ENCODE measurements at places on chromosomes 1 and 21.

DNA sequence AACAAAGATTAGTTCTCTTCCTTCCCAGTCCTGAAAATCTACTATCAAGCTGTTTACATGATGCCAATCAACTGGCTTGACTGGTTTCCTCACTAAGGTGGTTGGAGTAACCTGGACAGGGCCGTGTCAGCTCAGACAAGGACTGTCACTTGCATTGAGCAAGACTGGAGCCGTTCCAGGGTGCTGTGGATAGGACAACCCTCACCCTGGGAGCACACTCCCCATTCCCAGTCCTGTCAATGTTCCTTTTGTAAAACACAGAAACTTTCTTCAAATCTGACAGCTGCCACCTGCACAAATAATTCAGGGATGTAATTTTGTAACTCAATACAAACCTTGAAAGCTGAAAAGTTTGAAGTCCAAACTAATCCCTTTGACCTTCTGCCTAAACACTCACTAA is 31.4 kb downstream of the PLPP3 start:
- no peak for DNase-seq

DNA sequence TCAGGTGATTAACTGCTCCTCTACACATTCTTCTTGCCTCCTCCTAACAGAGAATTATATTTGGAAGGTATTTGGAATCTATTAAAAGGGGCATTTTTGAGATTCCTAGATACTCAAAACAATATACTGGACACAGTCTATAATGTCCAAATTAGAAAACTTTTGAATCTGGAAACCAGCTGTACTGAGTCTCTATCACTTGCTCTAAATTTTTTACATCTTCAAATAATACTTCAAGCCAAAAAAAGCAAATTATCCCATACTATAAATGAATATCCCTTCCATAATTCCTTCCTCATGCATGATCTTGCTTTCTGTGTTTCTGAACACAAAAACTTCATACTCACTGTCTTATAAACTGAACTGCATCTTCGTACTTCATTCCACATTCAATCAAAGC is 28.5 kb downstream of the PTP4A2 start:
- no peak for DNase-seq

DNA sequence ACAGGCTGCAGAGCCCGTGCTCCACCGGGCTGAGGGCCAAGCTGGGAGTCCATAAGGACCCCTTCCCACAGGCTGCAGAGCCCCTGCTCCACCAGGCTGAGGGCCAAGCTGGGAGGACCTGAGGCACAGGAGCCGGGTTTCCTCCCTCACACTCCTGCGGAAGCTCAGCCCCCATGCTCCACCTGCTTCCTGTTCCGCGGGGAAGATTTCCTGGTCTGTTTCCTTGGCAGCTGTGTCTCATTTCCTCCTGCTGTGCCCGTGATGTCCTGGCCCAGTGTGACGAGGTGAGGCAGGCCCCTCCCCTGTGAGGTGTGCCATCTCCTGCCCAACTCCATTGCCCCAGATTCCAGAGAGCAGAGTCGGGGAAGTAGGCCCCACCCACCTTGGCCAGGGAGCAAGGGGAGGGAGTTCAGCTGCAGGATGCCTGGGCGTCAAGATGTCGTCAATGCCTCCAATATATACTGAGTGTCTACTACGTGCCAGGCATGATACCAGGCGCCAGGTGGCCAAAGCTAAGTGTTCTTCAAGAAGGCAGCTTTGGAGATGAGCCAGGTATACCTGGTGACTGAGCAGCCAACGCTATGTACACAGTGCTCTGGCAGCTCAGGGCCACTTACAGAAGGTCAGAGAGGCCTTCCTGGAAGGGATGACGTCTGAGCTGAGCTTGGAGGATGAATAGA is 58.8 kb downstream of the NAV1 start:
- DNase-seq: no peak

- DNase-seq: peak; percentile 51
Observed at GRCh38 chr1:219988387-219988786, 57.9 kb downstream of the EPRS1 start.

DNA sequence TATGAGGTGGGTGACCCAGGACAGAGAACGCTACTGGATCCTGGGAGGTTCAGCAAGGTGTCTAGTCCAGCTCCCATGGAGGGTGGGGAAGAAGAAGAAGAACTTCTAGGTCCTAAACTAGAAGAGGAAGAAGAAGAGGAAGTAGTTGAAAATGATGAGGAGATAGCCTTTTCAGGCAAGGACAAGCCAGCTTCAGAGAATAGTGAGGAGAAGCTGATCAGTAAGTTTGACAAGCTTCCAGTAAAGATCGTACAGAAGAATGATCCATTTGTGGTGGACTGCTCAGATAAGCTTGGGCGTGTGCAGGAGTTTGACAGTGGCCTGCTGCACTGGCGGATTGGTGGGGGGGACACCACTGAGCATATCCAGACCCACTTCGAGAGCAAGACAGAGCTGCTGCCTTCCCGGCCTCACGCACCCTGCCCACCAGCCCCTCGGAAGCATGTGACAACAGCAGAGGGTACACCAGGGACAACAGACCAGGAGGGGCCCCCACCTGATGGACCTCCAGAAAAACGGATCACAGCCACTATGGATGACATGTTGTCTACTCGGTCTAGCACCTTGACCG is 8.6 kb upstream of the PIGV start:
- no peak for DNase-seq

DNA sequence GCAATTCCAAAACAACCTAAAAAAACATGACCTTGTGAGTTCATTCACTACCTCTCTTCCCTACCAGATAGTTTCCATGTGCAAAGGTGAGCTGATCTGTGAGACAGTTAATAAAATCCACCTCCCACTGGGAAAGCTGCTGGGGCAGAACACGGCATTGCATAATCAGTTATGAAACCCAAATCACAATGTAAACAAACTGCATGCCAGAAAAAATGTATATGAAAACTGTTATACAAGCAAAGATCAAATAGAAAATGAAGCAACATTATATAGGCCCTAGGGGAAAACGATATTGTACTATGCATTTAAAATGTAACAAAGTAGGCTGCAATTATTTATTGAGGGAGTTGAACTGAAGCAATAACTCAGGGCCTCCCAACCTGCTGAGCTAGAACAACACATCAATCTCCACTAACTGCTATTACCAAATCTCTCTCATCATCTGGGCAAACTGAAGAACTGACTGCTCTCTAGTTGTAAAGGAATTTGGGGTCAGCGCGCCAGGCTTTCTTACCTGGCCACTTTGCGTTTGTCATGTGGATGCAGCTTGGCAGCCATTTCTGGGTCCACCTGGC is 31.0 kb downstream of the TRIT1 start:
- no peak for DNase-seq

GRCh38 chr1:20612221-20612746 is 21.0 kb upstream of the PINK1 start:
- no peak for DNase-seq

GRCh38 chr1:188129856-188130838 is 1301.4 kb downstream of the PLA2G4A start:
- no peak for DNase-seq

- no peak for DNase-seq
Observed at GRCh38 chr21:45918011-45918410, 63.6 kb upstream of the COL6A1 start.

DNA sequence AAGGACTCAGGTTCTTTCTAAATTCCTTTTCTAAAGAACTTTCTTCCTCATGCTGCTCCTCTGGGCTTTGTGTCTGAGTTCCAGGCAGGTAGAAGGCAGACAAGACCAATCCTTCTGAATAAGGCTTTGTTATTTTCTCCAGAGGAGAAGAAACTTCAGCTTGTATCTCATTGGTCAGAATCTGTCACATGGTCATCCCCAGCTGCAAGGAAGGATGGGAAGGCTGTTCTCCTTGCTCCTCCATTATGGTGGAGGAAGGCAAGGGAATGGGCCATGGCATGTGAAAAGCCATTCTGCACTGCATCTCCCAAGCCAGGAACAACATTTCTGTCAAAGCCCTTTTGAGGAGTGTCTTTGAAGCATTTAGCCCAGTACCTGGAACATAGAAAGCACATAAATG is 50.6 kb upstream of the NTPCR start:
- DNase-seq: no peak

GRCh38 chr1:75723989-75724471 is 479 bp upstream of the ACADM start:
- peak; percentile 58 for DNase-seq

GRCh38 chr1:45429561-45430159 is 61.3 kb downstream of the TESK2 start:
- no peak for DNase-seq

DNA sequence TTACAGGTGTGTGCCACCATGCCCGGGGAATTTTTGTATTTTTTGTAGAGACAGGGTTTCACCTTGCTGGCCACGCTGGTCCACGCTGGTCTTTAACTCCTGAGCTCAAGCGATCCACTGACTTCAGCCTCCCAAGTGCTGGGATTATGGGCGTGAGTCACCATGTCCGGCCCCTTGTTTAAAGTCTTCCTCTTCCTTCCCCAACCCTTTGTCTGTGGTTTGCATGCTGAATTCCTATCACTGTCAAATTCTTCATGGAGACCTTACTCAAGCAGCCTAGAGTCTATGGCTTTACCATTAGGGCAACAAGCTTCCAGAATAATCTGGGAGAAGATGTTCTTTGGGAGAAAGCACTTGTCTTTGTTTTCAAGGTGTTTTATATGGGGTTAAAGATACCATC is 34.7 kb downstream of the B3GALT5 start:
- DNase-seq: no peak

GRCh38 chr1:243336163-243336562 is 80.3 kb downstream of the SDCCAG8 start:
- no peak for DNase-seq

DNA sequence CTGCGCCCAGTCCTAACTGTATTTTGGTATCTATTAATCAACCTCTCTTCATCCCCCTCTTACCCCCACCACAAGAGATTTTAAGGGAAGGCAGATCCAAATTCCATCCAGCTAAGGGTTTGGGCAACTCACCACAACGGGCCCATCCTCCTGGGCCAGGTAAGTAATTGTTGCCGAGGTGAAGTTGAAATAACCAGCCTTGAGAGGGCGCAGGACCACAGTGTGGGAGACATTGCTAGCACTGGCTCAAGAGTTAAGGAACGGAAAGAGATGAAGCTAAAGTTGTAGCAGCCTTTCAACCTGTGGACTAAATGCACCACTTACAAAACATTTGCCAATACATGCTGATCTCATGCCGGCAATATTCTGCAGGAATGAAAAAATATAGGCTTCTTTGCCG is 5.9 kb downstream of the SSR2 start:
- no peak for DNase-seq

- DNase-seq: no peak
Observed at GRCh38 chr1:47438165-47439016, 547 bp downstream of the FOXD2 start.

GRCh38 chr1:204207136-204207616 is 6.6 kb downstream of the GOLT1A start:
- DNase-seq: no peak

DNA sequence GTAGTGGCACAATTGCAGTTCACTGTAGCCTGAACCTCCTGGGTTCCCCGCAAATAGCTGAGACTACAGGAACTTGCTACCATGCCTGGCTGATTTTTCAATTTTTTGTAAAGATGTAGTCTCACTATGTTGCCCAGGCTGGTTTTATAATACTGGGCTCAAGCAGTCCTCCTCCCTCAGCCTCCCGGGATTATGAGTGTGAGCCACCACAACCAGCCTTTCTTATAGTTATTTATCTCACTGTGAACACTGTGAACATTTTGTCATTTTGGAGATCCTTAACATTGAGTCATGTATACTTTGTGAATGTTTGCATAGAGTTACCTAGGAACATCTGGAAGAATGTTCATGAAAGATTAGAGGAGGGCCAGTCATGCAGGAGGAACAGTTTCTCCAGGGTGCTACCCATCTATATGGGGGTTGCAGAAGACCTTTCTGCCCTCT is 127.1 kb upstream of the CACYBP start:
- DNase-seq: no peak

GRCh38 chr1:175267716-175268416 is 75.3 kb upstream of the KIAA0040 start:
- no peak for DNase-seq

GRCh38 chr21:31531967-31532366 is 127.5 kb upstream of the SOD1 start:
- DNase-seq: no peak

GRCh38 chr1:169367096-169367685 is 406 bp downstream of the NME7 start:
- no peak for DNase-seq

DNA sequence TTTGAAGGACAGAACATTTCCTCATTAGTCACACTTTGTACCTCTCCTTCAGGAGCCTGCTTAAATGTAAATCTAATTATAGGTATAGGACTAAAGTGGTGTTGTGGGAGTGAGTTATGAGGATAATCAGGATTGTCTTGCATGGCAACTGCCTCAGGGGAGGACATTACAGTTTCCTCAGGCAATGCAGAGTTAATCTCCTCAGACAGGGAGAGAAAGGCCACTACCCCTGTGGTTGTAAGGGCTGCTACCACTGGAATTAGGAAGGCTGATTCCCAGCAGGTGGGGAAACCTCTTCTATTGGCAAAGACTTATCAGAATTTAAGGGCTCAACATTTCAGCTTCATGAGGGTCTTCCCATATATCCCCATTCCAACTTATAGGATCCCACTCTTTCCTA is 286.8 kb upstream of the PBX1 start:
- DNase-seq: no peak
